ENCODE measurements at places on chromosomes 1 and 21. TPM values are rescaled to one million over a fixed set of nuclear protein-coding genes. Genes with fewer than 3 reads are reported as not detected.

DNA sequence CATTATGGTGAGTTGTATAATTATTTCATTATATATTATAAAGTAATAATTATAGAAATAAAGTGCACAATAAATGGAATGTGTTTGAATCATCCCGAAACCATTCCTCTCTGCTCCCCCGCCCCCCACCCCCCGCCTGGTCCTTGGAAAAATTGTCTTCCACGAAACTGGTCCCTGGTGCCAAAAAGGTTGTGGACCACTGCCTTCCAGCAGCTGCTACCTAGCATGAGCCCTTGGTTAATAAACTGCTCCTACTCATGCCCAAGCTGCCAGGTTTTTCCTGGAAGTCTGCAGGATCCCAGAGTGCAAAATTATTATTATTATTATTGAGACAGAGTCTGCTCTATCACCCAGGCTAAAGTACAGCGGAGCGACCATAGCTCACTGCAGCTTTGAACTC lies 6.8 kb upstream of the IFNGR2 start:
- H3K27ac ChIP-seq, result no peak overlapping the region
- H3K4me1 ChIP-seq, result no peaks in the 10 kb centered on the region
- H3K27me3 ChIP-seq, result no peaks in the 10 kb centered on the region
- no peak overlapping the region for H3K4me3 ChIP-seq
- no peaks in the 10 kb centered on the region for H3K36me3 ChIP-seq

DNA sequence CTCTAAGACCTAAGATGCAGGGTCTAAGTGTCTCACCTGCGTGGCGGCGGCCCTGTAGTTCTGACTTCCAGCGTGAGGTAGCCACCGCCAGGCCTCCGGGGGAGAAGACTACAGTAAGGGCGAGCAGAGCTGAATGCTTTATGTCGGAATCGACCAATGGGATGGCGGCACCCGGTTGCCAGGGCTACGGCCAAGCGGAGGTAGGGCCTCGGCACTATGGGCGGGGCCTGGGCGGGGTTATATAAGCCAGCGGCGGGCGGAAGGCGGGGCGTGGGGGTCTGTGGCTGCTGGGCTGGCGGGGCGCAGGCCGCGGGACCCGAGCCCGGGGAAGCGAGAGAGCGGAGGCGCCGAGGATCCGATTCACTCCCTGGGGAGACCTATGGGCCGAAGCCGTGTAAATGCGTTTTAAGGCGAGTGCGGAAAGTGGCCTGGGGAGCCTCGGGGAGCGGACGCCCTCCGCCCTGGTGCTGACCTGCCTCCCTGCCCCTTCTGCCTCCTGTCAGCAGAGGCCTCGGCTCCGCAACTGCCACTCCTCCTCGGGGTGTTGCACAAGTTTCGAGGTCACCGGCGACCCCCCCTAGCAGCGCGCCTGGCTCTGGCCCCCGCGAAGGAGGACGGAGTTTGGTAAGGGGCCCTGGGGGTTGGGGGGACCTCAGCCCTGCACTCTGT lies at the start of gene AZIN2:
Gene AZIN2, plus strand, starts transcription at position 269 of the 669 bp plus-strand sequence. CDS start 1,097 bp downstream, outside the sequence.
- H3K36me3 ChIP-seq, result no peaks in the 10 kb centered on the region
- peak; percentile 97 for DNase-seq
- H3K4me3 ChIP-seq, result peak within 1 kb of the TSS; percentile 71
- H3K27ac ChIP-seq, result peak within 1 kb of the TSS; percentile 35
- H3K27me3 ChIP-seq, result no peaks in the 10 kb centered on the region

- no peaks in the 10 kb centered on the region for H3K4me1 ChIP-seq
- DNase-seq, result no peak
- no peak overlapping the region for H3K27ac ChIP-seq
- H3K36me3 ChIP-seq, result no peaks in the 10 kb centered on the region
- no peak overlapping the region for H3K4me3 ChIP-seq
Observed at GRCh38 chr1:64519901-64520300, 50.0 kb downstream of the CACHD1 start.

- H3K36me3 ChIP-seq, result no peaks in the 10 kb centered on the region
- no peaks in the 10 kb centered on the region for H3K4me1 ChIP-seq
- DNase-seq, result no peak
- no peak overlapping the region for H3K4me3 ChIP-seq
- H3K27me3 ChIP-seq, result no peaks in the 10 kb centered on the region
Observed at GRCh38 chr1:41521766-41522165, 37.3 kb upstream of the EDN2 start.

- no peaks in the 10 kb centered on the region for H3K27me3 ChIP-seq
- H3K4me1 ChIP-seq, result no peaks in the 10 kb centered on the region
- no peak overlapping the region for H3K27ac ChIP-seq
- no peak for DNase-seq
- no peak overlapping the region for H3K4me3 ChIP-seq
Observed at GRCh38 chr1:69728206-69728605, 160.5 kb downstream of the LRRC7 start.

Gene CCDC181
- total RNA-seq, result 0.26 TPM

GRCh38 chr1:51612447-51612961 lies 4.4 kb upstream of the OSBPL9 start:
- no peak overlapping the region for H3K27ac ChIP-seq
- no peak overlapping the region for H3K4me3 ChIP-seq
- DNase-seq, result no peak
- H3K4me1 ChIP-seq, result peaks cover 12% of the 10 kb centered on the region

- no peaks in the 10 kb centered on the region for H3K27me3 ChIP-seq
- peaks cover 4% of the 10 kb centered on the region for H3K36me3 ChIP-seq
- no peak for DNase-seq
- H3K4me3 ChIP-seq, result no peak overlapping the region
- H3K4me1 ChIP-seq, result no peaks in the 10 kb centered on the region
Observed at GRCh38 chr1:12487520-12487919, 130.5 kb downstream of the DHRS3 start.

DNA sequence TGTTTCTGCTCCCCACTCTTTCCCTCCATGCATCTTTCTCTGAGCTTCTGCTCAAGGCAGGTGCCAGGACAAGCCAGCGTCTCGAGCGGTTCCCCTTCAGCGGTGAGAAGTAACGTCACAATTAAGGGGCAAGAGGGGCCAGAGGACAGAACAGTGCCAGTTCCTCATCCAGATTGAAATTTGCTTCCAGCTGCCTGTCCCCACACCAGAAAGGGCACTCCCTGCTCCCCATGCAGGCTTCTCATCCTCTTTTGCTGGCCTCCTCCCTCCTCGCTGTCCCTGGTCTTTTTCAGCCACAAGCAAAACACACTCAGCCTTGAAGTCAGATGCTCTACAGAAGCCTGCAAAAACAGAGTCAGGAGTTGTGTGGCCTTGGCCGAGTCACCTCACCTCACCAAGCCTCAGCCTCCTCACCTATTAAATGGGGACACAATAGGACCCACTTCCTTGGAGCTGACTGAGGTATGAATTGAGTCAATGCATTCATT lies 35.0 kb upstream of the ECE1 start:
- DNase-seq, result no peak
- no peak overlapping the region for H3K27ac ChIP-seq
- no peaks in the 10 kb centered on the region for H3K36me3 ChIP-seq
- H3K27me3 ChIP-seq, result no peaks in the 10 kb centered on the region

Gene GRIK3
- total RNA-seq, result not detected

DNA sequence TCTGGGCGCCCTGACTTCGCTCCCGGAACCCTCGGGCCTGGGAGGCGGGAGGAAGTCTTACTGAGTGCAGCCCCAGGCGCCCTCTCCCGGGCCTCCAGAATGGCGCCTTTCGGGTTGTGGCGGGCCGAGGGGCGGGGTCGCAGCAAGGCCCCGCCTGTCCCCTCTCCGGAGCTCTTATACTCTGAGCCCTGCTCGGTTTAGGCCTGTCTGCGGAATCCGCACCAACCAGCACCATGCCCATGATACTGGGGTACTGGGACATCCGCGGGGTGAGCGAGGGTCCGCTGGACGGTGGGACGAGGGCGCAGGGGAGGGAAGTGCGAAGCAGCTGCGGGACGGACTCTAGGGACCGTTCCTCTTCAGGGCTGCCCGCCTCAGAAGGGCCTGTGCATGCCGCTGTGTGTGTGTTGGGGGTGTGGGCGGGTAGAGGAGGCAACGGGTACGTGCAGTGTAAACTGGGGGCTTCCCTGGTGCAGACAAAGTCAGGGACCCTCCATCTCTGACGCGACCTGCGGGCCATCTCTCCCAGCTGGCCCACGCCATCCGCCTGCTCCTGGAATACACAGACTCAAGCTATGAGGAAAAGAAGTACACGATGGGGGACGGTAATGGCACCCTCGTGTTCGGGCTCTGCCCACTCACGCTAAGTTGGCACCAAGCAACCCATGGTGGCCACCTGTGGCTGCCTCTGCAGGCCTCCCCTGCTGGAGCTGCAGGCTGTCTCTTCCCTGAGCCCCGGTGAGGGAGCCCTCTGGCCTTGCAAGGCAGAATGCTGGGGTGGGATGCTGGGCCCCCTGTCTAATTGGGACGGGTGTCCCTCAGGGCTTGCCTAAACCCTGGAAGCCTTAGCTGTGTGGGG lies at the start of gene GSTM1:
Gene GSTM1, plus strand, starts transcription at position 177 of the 859 bp plus-strand sequence. Its CDS starts 57 bp downstream, at position 234.
- no peaks in the 10 kb centered on the region for H3K36me3 ChIP-seq
- H3K27me3 ChIP-seq, result no peaks in the 10 kb centered on the region
- H3K4me1 ChIP-seq, result no peaks in the 10 kb centered on the region
- H3K4me3 ChIP-seq, result peak within 1 kb of the TSS; percentile 37

DNA sequence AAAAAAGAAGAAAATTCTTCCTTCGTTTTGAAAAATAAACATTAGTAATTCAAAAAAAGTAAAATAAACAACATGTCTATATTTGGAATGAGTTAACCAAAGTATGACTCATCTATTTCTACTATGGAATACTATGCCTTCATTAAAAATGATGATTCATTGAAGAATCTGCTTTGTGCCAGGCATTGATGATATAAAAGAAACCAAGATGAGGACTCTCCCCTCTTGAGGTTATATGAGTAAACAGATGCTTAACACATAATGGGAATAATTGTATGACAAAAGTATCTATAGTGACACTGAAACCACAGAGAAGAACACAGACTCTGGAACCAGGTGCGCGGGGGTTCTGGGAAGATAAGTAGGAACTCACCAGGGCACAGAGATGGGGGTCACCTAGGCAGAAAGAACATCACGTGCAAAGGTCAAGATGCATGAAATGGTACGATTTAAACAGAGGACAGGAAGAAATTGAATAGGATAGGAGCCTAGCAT lies 18.8 kb downstream of the ELF3 start:
- H3K27me3 ChIP-seq, result no peaks in the 10 kb centered on the region
- no peaks in the 10 kb centered on the region for H3K36me3 ChIP-seq
- DNase-seq, result no peak
- no peak overlapping the region for H3K27ac ChIP-seq

GRCh38 chr21:32698971-32699693 lies 28.7 kb downstream of the SYNJ1 start:
- H3K36me3 ChIP-seq, result peaks cover 14% of the 10 kb centered on the region
- no peak overlapping the region for H3K4me3 ChIP-seq
- H3K27me3 ChIP-seq, result no peaks in the 10 kb centered on the region
- H3K27ac ChIP-seq, result no peak overlapping the region
- no peak for DNase-seq

Gene ZNF648
- total RNA-seq, result not detected

Gene GPR37L1
- total RNA-seq, result not detected

DNA sequence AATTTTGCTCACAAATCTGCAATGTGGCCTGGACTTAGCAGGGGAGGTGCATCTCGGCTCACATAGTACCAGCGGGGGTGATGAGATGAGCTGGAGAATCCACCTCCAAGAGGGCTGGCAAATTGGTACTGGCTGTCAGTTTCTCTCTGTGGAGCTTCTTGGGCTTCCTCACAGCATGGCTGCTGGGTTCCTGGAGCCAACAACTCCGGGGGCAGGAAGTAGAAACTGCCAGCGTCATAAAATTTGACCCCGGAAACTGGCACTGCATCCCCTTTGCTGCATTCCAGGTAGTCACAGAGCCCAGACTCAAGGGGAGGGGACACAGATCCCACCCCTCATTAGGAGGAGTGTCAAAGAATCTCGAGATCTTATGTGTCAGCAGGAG lies 17.0 kb upstream of the TNFRSF1B start:
- H3K4me1 ChIP-seq, result peaks cover 81% of the 10 kb centered on the region
- peak overlapping the region; percentile 42 for H3K4me3 ChIP-seq
- H3K27me3 ChIP-seq, result no peaks in the 10 kb centered on the region

DNA sequence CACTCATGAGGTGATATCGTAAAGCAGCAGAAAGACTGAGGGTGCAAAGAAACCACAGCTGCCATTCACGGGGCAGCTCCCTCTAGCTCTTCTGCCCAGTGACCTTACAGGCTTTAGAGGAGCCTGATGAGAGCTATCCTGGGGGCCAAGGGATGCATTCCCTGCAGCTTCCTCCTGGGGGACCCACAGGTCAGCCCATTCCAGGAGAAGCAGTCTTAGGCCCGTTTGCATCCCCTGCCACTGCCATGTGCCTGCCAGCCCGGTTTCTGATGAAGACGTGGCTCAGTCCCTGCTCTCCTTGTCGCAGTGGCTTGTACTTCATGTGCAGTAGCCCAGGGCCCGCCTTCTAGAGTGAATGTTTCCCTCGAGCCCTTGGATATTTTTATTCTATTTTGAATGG lies 22.8 kb downstream of the ATP5PO start:
- no peaks in the 10 kb centered on the region for H3K27me3 ChIP-seq
- no peaks in the 10 kb centered on the region for H3K36me3 ChIP-seq
- no peak overlapping the region for H3K27ac ChIP-seq
- DNase-seq, result no peak
- peaks cover 12% of the 10 kb centered on the region for H3K4me1 ChIP-seq

GRCh38 chr1:50332941-50333594 lies 90.2 kb downstream of the DMRTA2 start:
- peak; percentile 20 for DNase-seq
- peak overlapping the region; percentile 20 for H3K27ac ChIP-seq
- H3K4me1 ChIP-seq, result no peaks in the 10 kb centered on the region
- H3K4me3 ChIP-seq, result peak overlapping the region; percentile 46

DNA sequence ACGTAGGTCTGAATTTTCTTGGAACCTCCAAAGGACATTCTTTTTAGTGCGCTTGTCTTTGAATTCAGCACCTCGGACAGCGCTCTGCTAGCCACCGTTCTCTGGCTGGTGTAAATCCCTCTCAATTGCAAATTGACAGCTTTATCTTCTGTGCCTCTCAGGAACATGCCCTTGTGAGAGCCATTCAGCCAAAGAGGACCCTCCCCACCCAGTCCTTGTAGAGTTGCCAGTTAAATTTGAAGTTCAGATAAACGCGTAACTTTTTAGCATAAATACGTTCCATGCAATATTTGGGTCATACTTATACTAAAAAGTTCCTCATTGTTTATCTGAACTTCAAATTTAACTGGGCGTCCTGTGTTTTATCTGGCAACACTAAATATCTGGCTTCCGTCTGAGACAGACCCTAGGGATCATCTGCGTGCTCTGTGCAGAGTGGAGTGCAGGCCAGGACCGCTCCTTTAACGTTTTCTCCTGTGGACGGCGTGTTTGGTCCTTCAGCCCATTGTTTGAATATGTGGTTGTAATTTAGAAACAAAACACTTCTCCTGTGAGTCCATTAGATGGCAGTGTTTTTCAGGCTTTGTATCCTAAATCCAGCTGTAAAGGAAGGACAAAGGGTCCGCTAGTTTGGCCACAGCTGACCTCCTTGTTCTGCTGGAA lies 7.0 kb downstream of the KCNAB2 start:
- no peaks in the 10 kb centered on the region for H3K27me3 ChIP-seq
- H3K36me3 ChIP-seq, result no peaks in the 10 kb centered on the region
- no peak overlapping the region for H3K27ac ChIP-seq
- peak; percentile 60 for DNase-seq
- H3K4me3 ChIP-seq, result no peak overlapping the region

Data from CD8-positive, alpha-beta memory T cell (primary cell).